ENCODE measurements at places on chromosomes 12 and 14. TPM values are rescaled to one million over a fixed set of nuclear protein-coding genes. Genes with fewer than 3 reads are reported as not detected.

- H3K27me3 ChIP-seq, result no peaks in the 10 kb centered on the region
- H3K36me3 ChIP-seq, result no peaks in the 10 kb centered on the region
- DNase-seq, result no peak
- H3K4me1 ChIP-seq, result no peaks in the 10 kb centered on the region
- H3K4me3 ChIP-seq, result no peak overlapping the region
These were observed 373.5 kb downstream of the PAWR start for GRCh38 chr12:79317179-79317847.

DNA sequence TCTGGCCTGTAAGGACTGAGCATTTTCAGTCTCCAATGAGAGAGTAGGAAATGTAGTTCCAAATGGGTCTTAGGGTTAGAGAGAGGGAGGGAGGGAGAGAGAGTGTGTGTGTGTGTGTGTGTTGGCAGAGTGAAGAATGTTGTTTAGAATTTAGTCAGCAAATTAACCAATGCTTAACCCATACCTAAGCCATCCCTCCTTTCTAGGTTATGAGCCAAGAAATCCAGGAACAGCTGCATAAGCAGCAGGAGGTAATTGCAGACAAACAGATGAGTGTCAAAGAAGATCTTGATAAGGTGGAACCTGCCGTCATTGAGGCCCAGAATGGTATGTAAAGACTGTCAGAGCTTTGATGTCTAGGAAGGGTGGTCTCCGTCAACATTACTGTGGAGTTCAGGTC lies 56.9 kb downstream of the HSP90AA1 start:
- no peak overlapping the region for H3K27ac ChIP-seq
- no peak overlapping the region for H3K4me3 ChIP-seq
- H3K36me3 ChIP-seq, result peaks cover 15% of the 10 kb centered on the region
- no peak for DNase-seq
- H3K4me1 ChIP-seq, result no peaks in the 10 kb centered on the region
- no peaks in the 10 kb centered on the region for H3K27me3 ChIP-seq

GRCh38 chr12:61502179-61502578 lies 758.0 kb upstream of the USP15 start:
- H3K36me3 ChIP-seq, result no peaks in the 10 kb centered on the region

DNA sequence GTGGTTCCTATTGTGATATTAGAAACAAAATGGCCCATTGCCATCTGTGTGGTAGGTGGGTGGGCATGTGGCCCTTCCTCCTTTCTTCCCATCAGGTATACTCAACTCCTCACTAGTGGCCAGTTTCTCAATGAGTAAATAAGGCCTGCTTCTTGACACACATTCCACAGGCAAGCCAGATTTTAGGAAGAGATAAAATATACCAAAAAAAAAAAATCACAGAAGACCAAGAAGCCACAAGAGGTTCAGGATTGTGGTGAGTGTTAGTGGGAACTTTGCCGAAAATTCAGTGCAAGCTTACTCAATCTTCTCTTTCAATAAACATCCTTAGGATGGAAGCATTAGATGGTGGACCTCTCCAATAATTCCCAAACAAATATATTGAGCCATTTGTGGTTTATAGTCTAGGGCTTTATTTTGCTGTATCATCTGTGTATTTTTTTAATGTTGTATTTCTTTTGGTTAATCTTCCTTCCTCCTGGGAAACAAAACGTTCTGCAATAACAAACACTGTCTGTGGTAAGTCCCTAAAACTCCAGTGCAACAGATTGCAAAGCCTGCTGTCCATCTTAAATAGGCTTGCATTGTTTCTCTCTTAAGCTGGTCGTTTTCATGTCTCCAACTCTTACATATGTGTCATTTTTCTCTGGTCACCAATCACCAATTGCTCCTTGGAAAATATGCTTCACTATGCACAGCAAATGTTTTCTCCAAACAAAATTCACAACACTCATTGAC lies 289.9 kb upstream of the KITLG start:
- H3K4me1 ChIP-seq, result no peaks in the 10 kb centered on the region
- H3K27ac ChIP-seq, result no peak overlapping the region
- no peak for DNase-seq

DNA sequence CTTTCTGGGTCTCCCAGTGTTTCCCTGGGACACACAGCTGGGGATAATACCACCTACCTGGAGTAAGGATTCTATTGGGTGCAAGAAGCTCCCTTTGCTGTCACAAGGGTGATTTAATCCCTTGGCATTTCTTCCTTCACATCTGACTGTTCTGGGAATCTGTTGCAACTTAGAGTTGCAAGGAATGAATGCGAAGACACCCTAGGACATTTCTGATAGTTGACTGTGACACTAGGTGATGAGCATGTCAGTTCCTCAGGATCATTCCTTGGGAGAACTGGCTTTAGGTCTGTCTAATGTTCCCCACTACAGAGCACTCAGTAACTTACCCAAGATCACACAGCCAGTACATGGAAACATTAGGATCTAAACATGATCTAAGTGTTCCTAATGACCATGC lies 593.6 kb downstream of the NRXN3 start:
- no peak overlapping the region for H3K27ac ChIP-seq
- H3K4me1 ChIP-seq, result no peaks in the 10 kb centered on the region
- no peaks in the 10 kb centered on the region for H3K27me3 ChIP-seq

DNA sequence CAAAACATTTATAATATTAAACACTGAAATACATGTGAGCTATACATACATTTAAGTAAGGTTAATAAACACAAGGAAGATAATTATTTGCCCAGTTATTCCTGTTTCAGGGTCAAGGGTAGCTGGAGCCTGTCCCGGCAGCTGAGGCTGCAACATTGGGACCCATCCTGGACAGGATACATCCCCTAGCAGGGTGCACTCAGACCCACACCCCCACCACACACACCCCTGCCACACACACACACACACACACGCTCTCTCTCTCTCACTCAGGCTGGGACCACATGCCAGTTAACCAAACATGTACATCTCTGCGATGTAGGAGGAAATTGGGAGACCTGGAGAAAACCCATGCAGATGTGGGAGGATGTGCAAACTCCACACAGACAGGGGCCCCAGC lies 112.6 kb upstream of the TMCC3 start:
- no peaks in the 10 kb centered on the region for H3K36me3 ChIP-seq
- H3K4me1 ChIP-seq, result peaks cover 16% of the 10 kb centered on the region
- no peak overlapping the region for H3K4me3 ChIP-seq
- H3K27ac ChIP-seq, result no peak overlapping the region
- DNase-seq, result no peak

- H3K27me3 ChIP-seq, result no peaks in the 10 kb centered on the region
- DNase-seq, result no peak
- no peak overlapping the region for H3K27ac ChIP-seq
- H3K4me3 ChIP-seq, result no peak overlapping the region
- no peaks in the 10 kb centered on the region for H3K36me3 ChIP-seq
- H3K4me1 ChIP-seq, result no peaks in the 10 kb centered on the region
These were observed 57.2 kb upstream of the JDP2 start for GRCh38 chr14:75370416-75371205.

KCNK10 gene
- total RNA-seq, result not detected

GSC gene
- total RNA-seq, result 13.1 TPM

SLC10A1 gene
- total RNA-seq, result not detected

VASH1 gene
- total RNA-seq, result 19.2 TPM

PLEKHG7 gene
- total RNA-seq, result 1.2 TPM

VAMP1 gene
- total RNA-seq, result 12.0 TPM

All from tibial nerve (tissue), 4 donors.